NCI-H1092 (cell line): ENCODE measurements at places on chromosomes 5 and 9.

DNA sequence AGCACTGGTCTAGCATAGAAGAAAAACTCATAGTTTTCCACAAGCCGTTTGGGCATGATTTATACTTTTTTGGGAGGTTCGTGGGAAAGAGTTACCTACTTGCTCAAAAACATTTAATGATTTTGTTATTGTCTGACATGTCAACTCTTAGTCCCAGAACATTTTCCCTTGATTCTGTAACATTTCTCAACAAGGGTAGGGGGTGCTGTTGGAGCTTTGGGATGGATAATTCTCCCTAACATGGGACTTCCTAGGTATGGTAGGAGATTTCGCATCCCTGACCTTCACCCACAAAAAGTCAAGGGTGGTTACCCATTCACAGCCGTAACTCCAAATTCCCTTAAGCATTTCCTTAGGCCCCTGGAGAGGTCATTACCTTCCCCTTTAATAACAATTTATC, 378.0 kb downstream of the YTHDC2 start:
- DNase-seq, result no peak

DNA sequence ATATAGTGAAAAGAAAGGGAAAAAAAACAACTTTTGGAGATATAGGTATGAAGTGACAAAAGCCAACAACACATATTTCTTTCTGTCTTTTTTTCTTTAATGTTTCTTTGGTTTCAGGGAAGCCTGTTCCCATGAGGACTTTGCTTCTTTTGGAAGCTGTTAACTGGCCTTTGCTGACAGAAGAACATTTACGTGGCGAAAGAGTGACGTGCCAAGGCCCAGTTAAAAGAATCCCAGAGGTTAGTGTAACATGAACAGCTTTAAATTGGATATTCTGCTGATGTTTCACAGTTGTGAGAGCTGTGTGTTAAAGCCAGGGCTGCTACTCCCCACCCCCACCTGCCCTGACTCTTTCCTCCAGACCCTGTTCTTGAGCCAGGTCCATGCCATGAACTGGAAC, 275.9 kb downstream of the CRB2 start:
- DNase-seq, result no peak

DNA sequence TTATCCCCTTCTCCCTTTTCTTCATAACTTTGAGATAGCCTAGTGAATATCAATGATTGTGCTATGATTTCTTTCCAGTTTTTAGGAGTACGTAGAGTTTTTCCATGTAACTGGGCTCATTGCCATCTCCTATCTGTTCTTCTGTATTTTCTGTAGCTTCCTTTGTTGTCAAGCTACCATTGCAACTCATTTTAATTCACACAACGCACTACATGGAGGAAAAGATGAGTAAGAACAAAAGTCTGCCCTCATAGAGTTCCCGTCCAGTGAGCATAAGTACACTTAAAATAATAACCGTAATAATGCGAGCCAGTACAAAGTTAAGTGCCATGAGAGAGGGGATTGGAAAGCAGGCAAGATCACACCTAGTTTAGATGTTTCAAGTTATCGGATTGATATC, 177.7 kb downstream of the PAM start:
- DNase-seq, result no peak

GRCh38 chr9:129671519-129671918, 6.1 kb downstream of the PRRX2 start:
- no peak for DNase-seq

- no peak for DNase-seq
Measured at GRCh38 chr5:17190242-17190778, 27.1 kb upstream of the BASP1 start.
